ENCODE measurements at places on chromosomes 2 and 18. TPM values are rescaled to one million over a fixed set of nuclear protein-coding genes. Genes with fewer than 3 reads are reported as not detected.

MARCHF4 gene
- not detected for total RNA-seq

KLHL41 gene
- 56.3 TPM for total RNA-seq

POTEC gene
- not detected for total RNA-seq

DNA sequence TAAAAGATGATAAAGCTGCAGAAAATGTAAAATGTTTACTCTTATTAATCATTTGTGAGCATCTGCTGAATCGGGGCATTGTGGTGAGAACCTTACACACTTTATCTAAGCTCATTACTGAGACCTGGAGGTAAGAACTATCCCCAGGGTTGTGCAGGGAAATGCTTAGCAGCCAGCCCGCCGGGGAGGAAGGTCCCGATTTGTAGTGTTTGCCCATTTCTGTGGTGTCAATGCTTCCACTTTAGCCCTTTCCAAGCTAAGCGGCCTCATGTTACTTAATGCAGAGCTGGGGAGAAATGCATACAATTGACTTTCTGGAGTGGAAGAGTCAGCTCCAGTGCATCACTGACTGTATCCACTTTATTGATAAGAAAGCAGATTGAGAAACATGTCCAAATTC lies 20.8 kb upstream of the KCNK3 start:
- no peak overlapping the region for H3K27ac ChIP-seq
- H3K4me1 ChIP-seq: peaks cover 4% of the 10 kb centered on the region
- no peak for DNase-seq
- no peaks in the 10 kb centered on the region for H3K27me3 ChIP-seq

GRCh38 chr2:26770986-26771586 lies 7.0 kb downstream of the SLC35F6 start:
- peaks cover 2% of the 10 kb centered on the region for H3K36me3 ChIP-seq
- H3K27ac ChIP-seq: no peak overlapping the region
- peak; percentile 94 for DNase-seq
- H3K4me1 ChIP-seq: no peaks in the 10 kb centered on the region
- no peaks in the 10 kb centered on the region for H3K27me3 ChIP-seq
- no peak overlapping the region for H3K4me3 ChIP-seq

GRCh38 chr2:12173271-12173942 lies 427.0 kb downstream of the LPIN1 start:
- no peaks in the 10 kb centered on the region for H3K27me3 ChIP-seq
- H3K27ac ChIP-seq: no peak overlapping the region
- H3K4me3 ChIP-seq: no peak overlapping the region
- H3K4me1 ChIP-seq: peaks cover 24% of the 10 kb centered on the region
- no peak for DNase-seq

DNA sequence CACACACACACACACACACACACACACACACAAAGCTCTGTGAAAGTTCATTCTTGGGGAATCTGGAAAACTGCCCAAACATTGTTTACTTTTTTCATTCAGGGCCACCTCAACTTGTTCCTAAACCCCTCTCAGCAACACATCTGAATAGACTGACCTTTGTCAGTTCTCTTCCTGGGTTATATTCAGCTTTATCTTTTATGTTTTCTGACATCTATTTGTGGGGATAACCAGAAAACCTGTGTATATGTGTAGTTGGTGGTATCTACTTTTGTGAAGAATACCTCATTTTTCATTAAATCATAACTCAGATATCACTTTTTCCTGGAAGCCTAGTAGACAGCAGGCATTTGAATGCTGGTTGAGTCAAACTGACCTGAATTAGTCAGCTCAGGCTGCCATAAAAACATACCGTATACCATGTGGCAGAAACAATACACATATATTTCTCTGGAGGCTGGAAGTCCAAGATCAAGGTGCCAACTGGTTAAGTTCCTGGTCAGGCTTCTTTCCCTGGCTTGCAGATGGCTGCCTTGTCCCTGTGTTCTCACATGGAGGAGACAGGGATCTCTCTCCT lies 11.0 kb upstream of the RNF144A start:
- no peaks in the 10 kb centered on the region for H3K27me3 ChIP-seq
- no peak for DNase-seq
- no peaks in the 10 kb centered on the region for H3K4me1 ChIP-seq
- H3K4me3 ChIP-seq: no peak overlapping the region

- H3K4me1 ChIP-seq: no peaks in the 10 kb centered on the region
- H3K36me3 ChIP-seq: no peaks in the 10 kb centered on the region
- no peak overlapping the region for H3K27ac ChIP-seq
- no peaks in the 10 kb centered on the region for H3K27me3 ChIP-seq
These were observed 265.2 kb upstream of the SPHKAP start for GRCh38 chr2:228446734-228447133.

DNA sequence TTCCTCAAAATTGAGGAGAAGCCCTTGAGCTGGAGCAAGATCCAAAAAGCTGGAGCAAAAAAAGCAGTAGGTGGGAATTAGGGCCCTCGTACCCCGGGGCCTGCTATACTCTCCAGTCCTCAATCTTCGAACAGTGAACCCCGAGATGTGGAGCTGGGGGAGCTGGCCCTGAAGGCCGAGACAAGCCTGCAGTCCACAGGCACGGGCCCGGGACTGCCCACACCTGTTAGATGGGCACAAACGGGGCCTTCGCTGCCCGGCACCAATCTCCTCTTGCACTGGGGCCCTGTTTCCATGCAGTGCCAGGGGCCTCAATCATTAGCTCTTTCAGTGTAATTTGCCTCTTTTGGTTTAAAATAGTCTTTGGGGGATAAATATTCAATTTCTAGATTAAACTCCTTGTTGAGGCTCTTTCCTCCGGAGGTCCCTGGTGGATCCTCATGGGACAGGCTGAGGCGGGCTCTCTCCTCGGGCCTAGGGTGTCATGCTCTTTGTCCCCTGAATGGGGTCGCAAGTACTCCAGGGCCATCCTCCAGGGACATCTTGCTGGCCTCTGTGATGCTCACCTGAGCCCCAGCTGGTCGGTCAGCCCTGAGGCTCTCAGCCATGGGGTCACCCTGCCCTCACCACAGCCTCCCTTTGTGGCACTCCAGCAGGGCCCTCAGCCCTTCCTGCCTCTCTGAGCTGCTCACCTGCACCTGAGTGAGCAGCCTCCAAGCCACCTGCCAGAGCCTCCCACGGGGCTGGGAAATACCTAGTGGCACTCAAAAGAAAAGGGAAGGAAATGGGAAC lies 223.6 kb downstream of the ALPK2 start:
- DNase-seq: no peak
- H3K4me3 ChIP-seq: no peak overlapping the region
- H3K4me1 ChIP-seq: peaks cover 17% of the 10 kb centered on the region
- H3K36me3 ChIP-seq: no peaks in the 10 kb centered on the region
- no peak overlapping the region for H3K27ac ChIP-seq

DNA sequence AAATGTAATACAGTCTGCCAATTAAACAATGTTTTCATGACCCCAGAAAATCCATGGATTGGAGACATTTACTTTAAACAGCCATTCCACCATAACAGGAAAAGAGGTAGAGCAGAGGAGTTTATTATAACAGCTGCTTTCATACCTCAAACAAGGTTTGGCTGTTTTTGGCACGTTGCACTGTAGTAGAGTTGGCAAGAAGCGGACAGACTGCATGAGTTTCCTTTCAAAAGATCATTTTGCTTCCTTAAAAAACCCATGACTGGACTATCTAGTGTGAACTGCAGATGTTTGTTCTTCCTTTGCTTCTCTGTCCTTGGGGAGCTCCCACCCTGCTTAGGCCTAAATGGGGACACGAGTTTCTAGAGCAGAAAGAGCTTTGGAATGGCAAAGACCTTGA lies 108.5 kb upstream of the THOC1 start:
- no peak overlapping the region for H3K4me3 ChIP-seq
- no peak for DNase-seq
- no peak overlapping the region for H3K27ac ChIP-seq
- peaks cover 14% of the 10 kb centered on the region for H3K4me1 ChIP-seq
- no peaks in the 10 kb centered on the region for H3K27me3 ChIP-seq
- no peaks in the 10 kb centered on the region for H3K36me3 ChIP-seq

- no peak for DNase-seq
- H3K27ac ChIP-seq: no peak overlapping the region
- H3K4me1 ChIP-seq: no peaks in the 10 kb centered on the region
- peaks cover 19% of the 10 kb centered on the region for H3K36me3 ChIP-seq
These were observed 34.3 kb downstream of the GIGYF2 start for GRCh38 chr2:232731470-232731869.

DNA sequence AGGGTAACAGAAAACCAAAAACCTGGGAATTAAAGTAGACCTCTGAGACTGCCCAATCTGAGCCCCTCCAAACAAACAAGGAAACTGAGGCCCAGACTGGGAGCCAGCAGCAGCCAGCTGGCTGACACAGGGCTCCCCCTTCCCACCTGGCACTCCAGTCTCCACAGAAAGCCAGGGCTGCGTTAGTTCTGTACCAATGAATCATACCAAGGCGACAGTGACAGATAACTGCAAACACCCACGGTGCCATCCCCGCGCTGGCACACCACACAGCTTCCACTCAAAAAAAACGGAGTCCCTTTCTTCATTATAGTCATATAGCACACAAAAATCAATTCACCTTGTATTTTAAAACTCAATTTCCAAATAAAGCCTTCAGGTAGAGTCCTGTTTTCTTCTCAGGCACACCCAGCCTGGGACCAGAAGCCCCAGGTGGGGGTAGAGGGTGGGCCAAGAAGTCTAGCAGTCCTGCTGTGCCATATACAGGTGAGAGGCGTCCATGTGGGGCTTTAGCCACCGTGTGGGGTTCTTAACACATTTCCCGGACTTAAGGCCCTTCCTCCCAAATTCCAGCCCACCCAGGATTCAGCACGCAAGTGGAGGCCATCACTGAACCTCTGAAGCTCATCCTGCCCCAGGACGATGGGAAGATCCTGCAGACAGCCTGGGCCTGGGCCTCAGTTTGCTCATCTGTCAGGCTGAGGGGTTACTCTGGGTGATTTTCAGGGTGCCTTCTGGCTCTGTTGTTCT lies 1.2 kb downstream of the PER2 start:
- H3K4me3 ChIP-seq: no peak overlapping the region
- H3K36me3 ChIP-seq: no peaks in the 10 kb centered on the region
- peaks cover 11% of the 10 kb centered on the region for H3K4me1 ChIP-seq
- DNase-seq: no peak
- no peak overlapping the region for H3K27ac ChIP-seq
- no peaks in the 10 kb centered on the region for H3K27me3 ChIP-seq

- no peaks in the 10 kb centered on the region for H3K36me3 ChIP-seq
- peaks cover 43% of the 10 kb centered on the region for H3K27me3 ChIP-seq
These were observed 13.6 kb downstream of the LYPD1 start for GRCh38 chr2:132656266-132656975.

GRCh38 chr18:6885006-6885481 lies 155.5 kb downstream of the ARHGAP28 start:
- peaks cover 12% of the 10 kb centered on the region for H3K4me1 ChIP-seq
- H3K4me3 ChIP-seq: no peak overlapping the region
- no peak overlapping the region for H3K27ac ChIP-seq
- H3K36me3 ChIP-seq: no peaks in the 10 kb centered on the region
- H3K27me3 ChIP-seq: no peaks in the 10 kb centered on the region

DNA sequence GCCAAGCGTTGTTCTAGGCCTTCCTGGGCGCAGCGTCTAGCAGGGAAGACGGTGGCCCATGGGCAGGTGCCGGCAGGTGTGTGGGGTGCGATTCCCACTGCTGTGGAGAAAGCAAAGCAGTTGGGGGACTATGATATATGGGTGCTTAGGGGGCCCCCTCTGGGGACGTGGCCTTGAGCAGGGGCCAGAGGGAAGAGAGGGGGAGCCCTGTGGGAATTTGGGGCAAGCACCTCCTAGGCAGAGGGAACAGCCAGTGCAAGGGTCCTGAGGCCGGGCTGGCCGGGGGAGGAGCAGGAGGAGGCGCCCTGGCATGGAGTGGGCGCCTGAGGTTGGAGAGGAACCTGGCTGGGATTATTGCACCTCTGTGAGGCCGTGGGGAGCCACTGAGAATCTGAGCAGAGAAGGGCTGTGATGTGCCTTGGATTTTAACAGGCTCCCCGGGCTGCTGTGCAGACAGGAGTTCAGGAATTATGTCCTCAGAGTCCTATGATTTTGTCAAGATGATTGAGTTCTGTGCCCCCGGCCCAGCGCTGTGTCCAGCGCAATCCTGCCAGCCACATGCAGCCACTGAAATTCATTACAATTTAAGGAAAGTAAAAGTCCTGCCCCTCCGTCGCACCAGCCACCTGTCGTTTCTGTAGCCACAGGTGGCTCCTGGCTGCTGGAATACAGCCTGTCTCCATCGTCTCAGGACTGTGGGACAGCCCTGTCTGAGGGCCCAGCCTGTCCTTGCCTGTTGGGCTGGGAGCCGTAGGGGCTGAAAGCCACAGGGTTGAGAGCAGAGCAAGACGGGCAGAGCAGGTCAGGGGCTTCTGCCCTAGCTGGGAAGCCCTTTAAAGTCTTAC lies 9.1 kb upstream of the KLHL30 start:
- no peak overlapping the region for H3K27ac ChIP-seq
- no peaks in the 10 kb centered on the region for H3K27me3 ChIP-seq
- no peak overlapping the region for H3K4me3 ChIP-seq
- H3K36me3 ChIP-seq: no peaks in the 10 kb centered on the region
- DNase-seq: no peak

- peaks cover 6% of the 10 kb centered on the region for H3K36me3 ChIP-seq
- no peaks in the 10 kb centered on the region for H3K27me3 ChIP-seq
- no peak overlapping the region for H3K4me3 ChIP-seq
- no peak overlapping the region for H3K27ac ChIP-seq
- H3K4me1 ChIP-seq: no peaks in the 10 kb centered on the region
- DNase-seq: no peak
These were observed 14.6 kb downstream of the ITGB1BP1 start for GRCh38 chr2:9408641-9409151.

DNA sequence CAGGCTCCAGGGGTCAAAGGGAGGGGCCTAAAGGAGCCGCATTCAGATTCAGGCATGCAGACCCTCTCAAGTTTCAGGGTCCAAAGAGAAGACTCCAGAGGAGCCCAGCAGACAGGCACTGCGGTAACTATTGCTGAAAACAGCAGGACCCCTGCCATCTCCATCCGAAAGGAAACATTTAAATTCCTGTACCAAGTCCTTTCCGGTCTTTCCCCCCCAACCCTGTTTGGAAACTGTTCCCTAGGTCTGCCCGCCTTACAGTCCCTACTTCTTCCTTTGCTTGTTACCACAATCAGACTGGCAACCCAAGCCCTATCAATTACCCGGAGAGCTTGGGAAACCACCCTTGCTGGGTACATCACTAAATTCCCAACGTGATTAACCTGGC lies 82.0 kb downstream of the DNMT3A start:
- no peaks in the 10 kb centered on the region for H3K36me3 ChIP-seq
- H3K4me1 ChIP-seq: peaks cover 45% of the 10 kb centered on the region
- peak overlapping the region; percentile 83 for H3K27ac ChIP-seq
- H3K4me3 ChIP-seq: no peak overlapping the region
- peak; percentile 61 for DNase-seq

DNA sequence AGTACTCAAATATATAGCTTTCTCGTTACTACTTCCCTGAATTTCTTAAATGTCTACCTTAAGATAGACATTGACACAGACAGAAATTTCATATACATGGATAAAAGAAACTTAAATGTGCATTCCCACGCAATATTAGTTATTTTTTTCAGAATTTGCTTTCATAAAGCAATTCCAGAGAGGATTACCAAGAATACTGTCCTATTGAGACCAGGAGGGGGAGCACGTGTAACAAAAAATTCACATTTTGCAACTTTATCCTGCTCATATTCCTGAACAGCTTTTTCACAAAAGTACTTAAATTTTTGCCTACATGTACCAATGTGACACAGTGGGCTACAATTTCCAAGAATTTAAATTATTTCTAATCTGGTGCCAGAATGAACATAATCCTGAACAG lies 30.7 kb upstream of the ERCC3 start:
- no peaks in the 10 kb centered on the region for H3K4me1 ChIP-seq
- H3K4me3 ChIP-seq: no peak overlapping the region
- peaks cover 42% of the 10 kb centered on the region for H3K36me3 ChIP-seq
- peak; percentile 75 for DNase-seq
- H3K27ac ChIP-seq: no peak overlapping the region
- H3K27me3 ChIP-seq: no peaks in the 10 kb centered on the region

Measured in cardiac muscle cell (in vitro differentiated cells and primary cell).